ENCODE measurements at places on chromosomes 4 and X.

DNA sequence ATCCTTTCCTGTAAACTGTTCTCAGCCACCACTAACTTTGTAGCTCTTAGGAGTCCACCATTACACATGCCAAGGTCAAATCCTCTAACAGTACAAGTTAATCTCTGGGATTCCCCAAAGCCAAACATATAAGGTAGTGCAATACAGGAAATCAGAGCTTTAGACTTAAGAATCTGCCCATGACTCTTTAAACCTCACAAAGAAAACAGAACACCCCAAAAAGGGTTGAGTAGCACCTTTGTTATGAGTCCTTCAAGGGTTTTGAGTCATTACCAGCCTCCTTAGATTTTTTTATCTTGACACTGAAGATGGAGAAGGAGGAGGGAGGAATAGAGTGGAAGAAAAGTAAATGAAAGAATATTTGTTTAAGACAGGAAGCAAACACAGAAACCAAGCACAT is 243.9 kb upstream of the SPANXN1 start:
- DNase-seq: no peak

GRCh38 chrX:8237718-8238117 is 66.7 kb upstream of the VCX2 start:
- DNase-seq: no peak

- no peak for DNase-seq
These were observed 58.9 kb downstream of the NAF1 start for GRCh38 chr4:163107754-163108153.

- no peak for DNase-seq
These were observed 166.8 kb downstream of the AFAP1 start for GRCh38 chr4:7772711-7773385.

DNA sequence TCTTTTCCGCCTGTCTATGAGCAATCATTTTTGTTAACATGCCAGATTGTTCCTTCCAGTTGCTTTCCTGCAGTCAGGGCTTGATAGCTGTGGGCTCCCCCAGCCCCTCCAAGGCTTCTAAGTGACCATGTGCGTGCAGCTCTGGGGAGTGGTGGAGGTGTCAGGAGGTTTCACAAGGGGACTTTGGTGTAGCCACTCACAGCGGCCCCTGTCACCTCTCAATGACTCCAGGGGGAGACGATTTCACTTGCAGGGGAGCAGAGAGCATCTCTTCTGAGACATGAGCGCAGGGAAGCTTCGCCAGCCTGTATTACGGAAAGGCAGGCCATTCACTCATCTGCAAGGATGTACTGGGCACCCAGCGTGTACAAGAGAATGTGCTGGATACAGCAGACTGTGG is 3.1 kb upstream of the GPR78 start:
- DNase-seq: no peak

- no peak for DNase-seq
These were observed 80.7 kb downstream of the FHIP1A start for GRCh38 chr4:151489462-151490203.

- DNase-seq: no peak
These were observed 1.0 kb downstream of the SOX3 start for GRCh38 chrX:140503714-140504351.
